ENCODE measurements at places on chromosomes 6 and 20. TPM values are rescaled to one million over a fixed set of nuclear protein-coding genes. Genes with fewer than 3 reads are reported as not detected.

POU5F1 gene
- total RNA-seq: 0.86 TPM

DNA sequence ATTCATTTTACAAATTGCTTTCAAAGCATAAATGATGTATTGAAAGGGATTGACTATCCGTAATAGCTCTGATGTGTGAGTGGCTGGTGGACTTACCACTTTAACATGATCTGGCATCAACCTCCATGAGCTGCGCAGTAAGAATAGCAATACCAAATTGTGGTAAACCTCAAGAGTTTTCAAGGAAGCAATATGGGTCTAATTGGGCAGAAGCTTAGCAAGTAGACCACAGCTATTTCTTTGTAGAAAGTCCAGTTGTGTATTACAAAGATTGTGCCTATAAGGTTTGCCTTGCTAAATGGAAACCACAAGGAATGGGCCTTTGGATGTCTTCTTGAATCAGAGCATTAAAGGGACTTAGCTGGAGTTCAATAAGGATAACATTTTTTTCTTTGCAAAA lies 736.6 kb downstream of the KIF16B start:
- DNase-seq: no peak

DNA sequence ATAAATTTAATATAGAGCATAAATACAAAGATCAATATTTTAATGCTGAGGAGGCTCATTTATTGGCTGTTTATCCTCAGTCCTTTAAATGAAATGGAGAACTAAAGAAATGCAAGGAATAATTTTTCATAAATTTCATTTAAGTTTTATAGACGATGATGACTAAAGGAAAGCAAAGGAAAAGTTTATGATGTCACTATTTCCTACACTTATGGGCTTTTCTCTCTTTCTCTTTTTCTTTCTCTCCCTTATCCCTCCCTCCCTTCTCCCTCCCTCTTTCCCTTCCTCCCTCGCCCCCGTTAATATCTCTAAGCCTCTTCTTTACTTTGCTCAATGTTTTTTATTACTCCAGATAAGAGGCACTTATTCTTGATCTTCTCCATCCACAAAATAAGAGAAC lies 889.7 kb upstream of the FLRT3 start:
- no peak for DNase-seq

DNA sequence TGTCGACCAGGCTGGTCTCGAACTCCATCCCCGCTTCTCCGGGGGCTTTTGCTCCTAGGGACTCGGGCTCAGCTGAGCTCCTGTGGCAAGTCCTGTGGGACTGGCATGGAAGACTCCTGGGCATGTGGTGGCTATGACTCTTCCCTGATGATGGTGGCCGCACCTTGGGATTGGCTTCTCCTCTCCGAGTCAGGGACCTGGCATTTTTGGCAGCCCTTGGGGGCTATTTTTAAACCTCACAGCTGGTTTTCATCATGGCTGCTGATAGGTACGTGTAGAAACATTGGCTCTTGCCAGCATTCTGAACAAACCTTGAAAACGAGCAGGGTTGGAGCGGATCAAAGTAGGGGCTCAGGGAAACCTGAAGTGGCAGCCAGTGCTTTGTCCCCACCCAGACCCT lies 54.1 kb downstream of the RBM38 start:
- peak; percentile 82 for DNase-seq

Data from left cardiac atrium (tissue), 4 donors.